ENCODE measurements at places on chromosomes 2 and 18. TPM values are rescaled to one million over a fixed set of nuclear protein-coding genes. Genes with fewer than 3 reads are reported as not detected.

The ALPI gene
- total RNA-seq, result not detected

The PHOSPHO2 gene
- total RNA-seq, result 4.7 TPM

The EN1 gene
- not detected for total RNA-seq

The LYG2 gene
- total RNA-seq, result not detected

The MARCO gene
- total RNA-seq, result 192 TPM

The ST8SIA5 gene
- 0.34 TPM for total RNA-seq

The CACNB4 gene
- total RNA-seq, result 16.7 TPM

The C2orf76 gene
- total RNA-seq, result 6.2 TPM

The STAT4 gene
- total RNA-seq, result 11.9 TPM

The C2orf66 gene
- 1.2 TPM for total RNA-seq

The YES1 gene
- total RNA-seq, result 42.5 TPM

Measured in upper lobe of left lung (tissue), 6 donors.